ENCODE measurements at places on chromosomes 7 and 10. TPM values are rescaled to one million over a fixed set of nuclear protein-coding genes. Genes with fewer than 3 reads are reported as not detected.
A peak's percentile ranks its signal among the peaks of the same experiment; 100 is the strongest.

DNA sequence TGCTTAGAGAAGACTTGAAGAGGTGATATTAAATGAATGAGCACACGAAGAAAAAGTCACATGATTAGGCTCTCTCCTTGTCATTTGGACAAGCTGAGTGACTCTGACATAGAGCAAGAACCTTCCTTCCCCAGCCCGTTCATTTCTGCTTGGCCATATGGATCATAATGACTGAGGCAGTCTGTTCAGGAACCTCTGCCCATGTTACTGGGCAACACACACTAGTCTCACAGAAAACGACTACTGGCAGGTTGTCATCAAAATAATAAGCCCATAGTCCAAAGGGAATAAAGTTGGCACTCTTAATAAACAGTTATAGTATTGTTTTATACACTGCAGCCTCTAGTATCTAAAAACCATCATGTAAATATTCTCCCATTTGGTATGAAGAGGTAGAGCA, 635.0 kb downstream of the REEP3 start:
- no peaks in the 10 kb centered on the region for H3K27me3 ChIP-seq
- no peak overlapping the region for H3K4me3 ChIP-seq
- no peaks in the 10 kb centered on the region for H3K36me3 ChIP-seq
- no peaks in the 10 kb centered on the region for H3K4me1 ChIP-seq

The ADAM12 gene
- 1.3 TPM for total RNA-seq

DNA sequence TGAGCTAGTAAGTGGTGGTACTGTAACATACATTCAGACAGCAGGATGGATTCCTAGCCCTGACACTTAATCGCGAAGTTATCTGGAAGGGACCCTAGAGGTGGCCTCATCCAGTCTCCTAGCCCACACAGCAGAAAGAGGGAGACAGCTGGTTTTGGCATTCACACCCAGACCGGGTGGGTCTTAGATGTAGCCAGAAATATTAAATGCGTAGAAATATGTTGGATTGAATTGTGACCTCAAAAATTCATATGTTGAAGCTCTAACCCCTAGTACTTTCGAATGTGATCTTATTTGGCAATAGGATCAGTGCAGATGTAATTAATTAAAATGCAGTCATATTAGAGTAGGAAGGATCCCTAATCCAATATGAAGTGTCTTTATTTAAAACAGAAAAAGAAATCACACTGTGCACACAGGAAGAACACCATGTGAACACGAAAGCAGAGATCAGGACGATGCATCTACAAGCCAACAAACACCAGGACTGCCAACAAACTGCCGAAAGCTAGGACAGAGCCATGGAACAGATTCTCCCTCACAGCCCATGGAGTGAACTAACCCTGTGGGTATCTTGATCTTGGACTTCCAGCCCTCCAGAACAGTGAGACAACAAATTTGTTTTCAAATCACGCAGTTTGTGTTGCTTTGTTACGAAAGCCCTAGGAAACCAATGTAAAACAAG, 2.9 kb upstream of the XPNPEP1 start:
- H3K27me3 ChIP-seq, result no peaks in the 10 kb centered on the region
- no peak overlapping the region for H3K27ac ChIP-seq
- peaks cover 14% of the 10 kb centered on the region for H3K36me3 ChIP-seq

- DNase-seq, result peak; percentile 34
- peaks cover 7% of the 10 kb centered on the region for H3K4me1 ChIP-seq
- H3K27ac ChIP-seq, result no peak overlapping the region
- H3K4me3 ChIP-seq, result no peak overlapping the region
These were observed 27.1 kb upstream of the SOSTDC1 start for GRCh38 chr7:16492513-16493062.

DNA sequence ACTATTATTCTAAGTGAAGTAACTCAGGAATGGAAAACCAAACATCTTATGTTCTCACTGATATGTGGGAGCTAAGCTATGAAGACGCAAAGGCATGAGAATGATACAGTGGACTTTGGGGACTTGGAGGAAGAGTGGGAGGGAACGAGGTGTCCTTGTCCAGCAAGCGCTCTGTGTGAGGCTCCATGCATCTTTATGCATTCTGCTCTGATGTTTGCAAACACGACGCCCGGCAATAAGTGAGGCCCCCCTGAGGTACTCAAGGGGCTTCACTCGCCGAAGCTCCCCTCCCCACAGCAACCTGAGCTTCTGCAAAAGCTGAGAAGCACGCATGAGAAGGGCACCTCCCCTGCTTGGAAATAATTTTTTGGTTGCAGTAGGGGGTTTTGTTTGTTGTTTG, 103.3 kb downstream of the LHPP start:
- no peaks in the 10 kb centered on the region for H3K27me3 ChIP-seq
- no peak overlapping the region for H3K4me3 ChIP-seq
- no peak for DNase-seq
- no peak overlapping the region for H3K27ac ChIP-seq

All from activated CD8-positive, alpha-beta T cell treated with anti-CD3 and anti-CD28 coated beads for 36 hours (primary cell).